ENCODE measurements at places on chromosomes 1 and 21. TPM values are rescaled to one million over a fixed set of nuclear protein-coding genes. Genes with fewer than 3 reads are reported as not detected.

Gene LCE1E
- total RNA-seq: not detected

Gene GPR153
- total RNA-seq: 9.8 TPM

Gene TAS1R3
- 2.4 TPM for total RNA-seq

Gene CNIH4
- 31.9 TPM for total RNA-seq

Gene FCGR3A
- 0.66 TPM for total RNA-seq

Gene RPL11
- 3,143 TPM for total RNA-seq

Gene PARP1
- 64.9 TPM for total RNA-seq

Gene RPE65
- 0.04 TPM for total RNA-seq

Gene PTGFRN
- total RNA-seq: 127 TPM

Gene DDAH1
- total RNA-seq: 29.7 TPM

Gene PSEN2
- total RNA-seq: 136 TPM

Gene PGLYRP3
- not detected for total RNA-seq

Gene TMEM240
- 3.5 TPM for total RNA-seq

Gene ALG14
- 3.2 TPM for total RNA-seq

Gene KLF17
- 0.13 TPM for total RNA-seq

Gene MRPL55
- 49.4 TPM for total RNA-seq

Gene SH2D1B
- 0.27 TPM for total RNA-seq

Gene F13B
- not detected for total RNA-seq

Gene PDXK
- total RNA-seq: 31.6 TPM

Gene TNFRSF18
- total RNA-seq: 2.7 TPM

Gene UCK2
- total RNA-seq: 16.1 TPM

Gene PLXNA2
- total RNA-seq: 17.8 TPM

Gene NAXE
- 36.0 TPM for total RNA-seq

Gene SLC30A2
- 0.93 TPM for total RNA-seq

Gene OR2L13
- not detected for total RNA-seq

Gene PTPRC
- total RNA-seq: 4.7 TPM

Gene SLC2A5
- 4.5 TPM for total RNA-seq

Gene C4BPA
- total RNA-seq: 0.09 TPM

Gene ADGRL4
- 14.0 TPM for total RNA-seq

Gene MAP3K7CL
- total RNA-seq: 53.5 TPM

Gene SPATA6
- 20.6 TPM for total RNA-seq

Gene DCDC2B
- not detected for total RNA-seq

Gene NCAM2
- 4.5 TPM for total RNA-seq

Gene ETV3L
- not detected for total RNA-seq

Gene WDR64
- total RNA-seq: 0.04 TPM

Gene GBP7
- total RNA-seq: 0.04 TPM

Gene S100A7
- not detected for total RNA-seq

Gene PLPPR5
- 1.5 TPM for total RNA-seq

Gene KISS1
- total RNA-seq: 5.6 TPM

Gene AADACL4
- total RNA-seq: 0.04 TPM

Gene OPRD1
- 0.27 TPM for total RNA-seq

Gene ERG
- total RNA-seq: 14.2 TPM

Gene TNFAIP8L2
- 3.0 TPM for total RNA-seq

Gene ZNF697
- total RNA-seq: 10.1 TPM

Gene GUCA2B
- total RNA-seq: not detected

Measured in muscle of leg (tissue), 16 donors.